ENCODE measurements at places on chromosomes 1 and 21.

GRCh38 chr1:93845538-93846205, 33.3 kb downstream of the DNTTIP2 start:
- DNase-seq, result no peak

DNA sequence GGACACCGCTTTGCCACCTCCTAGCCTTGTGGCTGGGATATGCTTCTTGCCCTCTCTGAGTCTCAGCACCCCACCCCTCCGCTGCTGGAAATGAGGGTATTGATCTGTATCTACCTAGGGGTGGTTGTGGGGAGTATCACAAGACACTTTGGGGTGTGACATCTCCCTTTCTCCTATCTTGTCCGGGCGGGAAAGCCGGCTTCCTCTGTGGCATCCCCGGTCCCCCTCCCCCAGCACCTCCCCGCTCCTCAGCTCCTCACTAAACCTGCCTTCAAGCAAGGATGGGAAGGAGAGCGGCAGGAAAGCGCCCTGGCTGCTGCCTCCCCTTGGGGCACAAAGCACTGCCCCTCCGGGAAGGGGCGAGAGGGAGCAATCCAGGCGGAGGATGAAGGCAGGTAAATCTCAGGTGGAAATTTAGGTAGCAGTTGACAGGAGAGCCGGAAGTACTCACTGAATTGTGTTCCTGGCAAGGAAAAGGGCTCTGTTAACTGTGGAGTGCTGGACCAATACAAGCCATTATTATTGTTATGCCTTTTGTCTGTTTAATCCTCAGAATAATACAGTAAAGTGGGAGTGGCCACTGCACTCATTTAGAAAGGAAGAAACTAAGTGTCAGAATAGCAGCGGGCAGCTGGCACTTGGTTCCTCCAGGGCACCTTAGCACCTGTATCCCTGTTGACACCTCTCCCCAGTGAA, 49.0 kb upstream of the LRP8 start:
- no peak for DNase-seq

DNA sequence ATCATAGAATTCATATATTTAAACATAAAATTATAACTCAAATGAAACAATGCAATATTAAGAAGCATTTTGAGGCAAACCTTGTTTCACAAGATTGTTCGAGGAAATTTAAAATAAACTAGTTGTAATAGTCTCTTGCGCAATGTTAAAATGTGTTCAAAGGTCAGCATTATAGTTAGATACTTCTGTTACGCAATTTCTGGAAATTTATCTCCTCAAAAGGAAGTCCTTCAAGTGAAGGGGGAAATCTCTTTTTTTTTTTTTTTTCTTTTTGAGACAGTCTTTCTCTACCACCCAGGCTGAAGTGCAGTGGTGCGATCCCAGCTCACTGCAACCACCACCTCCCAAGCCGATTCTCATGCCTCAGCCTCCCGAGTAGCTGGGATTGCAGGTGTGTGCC, 52.1 kb downstream of the FMO4 start:
- no peak for DNase-seq

DNA sequence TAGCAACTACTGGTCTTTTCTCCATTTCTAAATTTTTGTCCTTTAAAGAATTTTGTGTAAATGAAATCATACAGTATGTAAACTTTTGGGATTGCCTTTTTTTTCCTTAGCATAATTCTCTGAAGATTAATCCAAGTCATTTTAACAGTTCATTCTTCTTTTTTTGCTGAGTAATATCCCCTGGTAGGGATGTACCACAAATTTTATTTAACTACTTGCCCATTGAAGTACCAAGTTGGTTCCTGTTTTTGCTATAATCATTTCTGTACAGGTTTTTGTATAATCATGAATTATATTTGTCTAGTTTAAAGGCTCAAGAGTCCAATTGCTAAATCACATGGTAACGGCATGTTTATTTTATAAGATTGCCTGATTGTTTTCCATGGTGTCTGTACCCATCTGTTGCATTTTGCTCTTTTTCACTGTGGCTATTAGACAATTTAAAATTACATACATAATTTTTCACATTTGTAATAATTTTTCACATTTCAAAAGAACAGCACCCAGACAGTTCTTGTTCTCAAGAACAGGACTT, 891.1 kb downstream of the USP25 start:
- DNase-seq, result no peak

DNA sequence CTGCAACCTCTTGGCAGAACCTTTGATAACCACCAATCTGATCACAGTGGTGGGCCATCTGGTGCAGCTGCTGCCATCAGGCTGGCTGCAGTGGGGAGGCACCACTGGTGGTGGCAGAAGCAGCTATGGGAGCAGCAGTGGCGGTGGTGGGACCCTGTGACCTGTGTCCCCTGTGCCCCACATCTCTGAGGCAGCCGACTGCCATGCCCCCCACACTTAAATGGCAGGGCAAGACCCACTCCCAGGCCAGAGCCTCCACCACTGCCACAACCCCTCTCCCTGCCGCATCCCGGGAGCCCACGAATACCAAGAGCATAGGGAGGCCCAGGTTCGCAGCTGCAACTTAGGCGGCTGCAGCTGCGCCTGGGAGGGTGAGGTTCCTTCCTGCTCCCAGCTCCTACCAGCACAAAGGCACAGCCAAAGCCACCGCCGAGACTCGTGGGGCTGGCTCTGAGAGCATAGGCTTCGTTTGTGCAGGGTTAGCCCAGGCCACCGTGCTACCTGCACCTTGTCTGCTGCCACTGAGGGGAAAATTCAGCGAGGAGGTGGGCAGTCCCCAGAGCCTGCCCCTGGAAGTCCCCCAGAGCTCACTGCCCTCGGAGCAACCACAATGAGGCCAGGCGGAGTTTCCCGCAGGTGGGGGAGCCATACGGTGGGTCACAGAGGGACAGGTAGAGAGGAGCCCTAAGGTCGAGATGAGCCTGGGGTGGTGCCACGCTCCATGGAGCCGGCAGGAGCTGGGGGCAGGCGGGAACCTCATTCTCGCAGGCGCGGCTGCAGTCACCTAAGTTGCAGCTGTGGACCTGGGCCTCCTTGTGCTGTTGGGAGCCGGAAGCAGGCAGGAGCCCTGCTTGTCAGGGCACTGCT, 518.7 kb downstream of the RWDD3 start:
- DNase-seq, result no peak

GRCh38 chr1:46646331-46646730, 21.8 kb downstream of the ATPAF1 start:
- no peak for DNase-seq

DNA sequence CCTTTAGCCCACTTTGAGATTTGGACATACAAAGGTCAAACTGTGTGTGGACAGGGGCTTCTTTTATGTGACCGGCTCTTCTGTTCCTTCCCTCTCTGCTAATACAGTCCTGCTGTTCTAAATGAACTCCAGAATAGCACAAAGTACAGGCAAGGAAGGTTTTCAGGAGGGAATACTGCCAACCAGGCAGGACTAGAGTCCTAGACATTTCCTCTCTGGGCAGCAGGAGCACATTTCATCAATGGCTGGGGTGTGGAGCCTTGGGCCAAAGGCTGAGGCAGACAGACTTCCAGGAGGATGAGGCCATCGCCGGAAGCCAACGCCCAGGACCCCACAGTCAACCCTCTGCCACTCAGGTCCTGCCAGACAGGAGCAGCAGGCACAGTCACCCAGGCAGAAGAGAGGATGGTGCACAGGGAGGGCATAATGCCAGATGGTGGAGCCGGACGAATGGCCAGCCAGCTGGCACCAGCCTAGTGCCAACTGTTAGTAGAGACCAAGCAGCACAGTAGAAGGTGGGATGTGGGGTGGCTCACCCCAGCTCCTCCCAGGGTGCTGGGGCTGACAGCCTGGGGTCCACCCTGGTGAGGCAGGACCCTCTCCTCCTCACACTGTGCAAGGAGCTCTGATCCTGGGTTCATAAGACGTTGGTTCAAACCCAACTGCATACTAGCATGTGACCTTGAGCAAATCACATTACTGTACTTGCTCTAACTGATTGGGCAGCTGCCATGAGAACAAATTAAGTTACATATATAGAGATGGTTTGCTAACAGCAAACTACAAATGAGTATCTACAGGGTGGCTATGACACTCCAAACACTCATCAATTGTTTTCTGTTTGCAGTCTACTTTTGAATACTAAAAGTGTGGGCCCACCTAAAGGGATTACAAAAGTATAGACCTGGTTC, 410.7 kb downstream of the SIPA1L2 start:
- DNase-seq, result no peak

DNA sequence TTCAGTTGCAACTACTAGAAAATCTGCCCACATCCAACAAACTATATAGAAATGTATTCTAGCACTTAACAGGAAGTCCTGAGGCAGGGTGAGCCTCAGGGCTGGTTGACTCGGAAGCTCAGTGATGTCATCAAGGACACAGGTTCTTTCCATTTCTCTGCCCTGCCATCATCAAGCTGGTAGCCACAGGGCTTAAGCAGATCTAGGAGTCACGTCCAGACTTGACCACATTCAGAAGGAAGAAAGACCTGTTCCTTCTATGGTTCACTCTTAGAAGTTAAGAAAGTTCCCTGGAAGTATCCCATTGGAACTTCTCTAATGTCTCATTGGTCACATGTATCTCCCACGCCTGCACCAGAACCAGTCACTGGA, 438.1 kb downstream of the PRDM2 start:
- DNase-seq, result no peak

- no peak for DNase-seq
Observed at GRCh38 chr1:174991473-174991872, 8.3 kb upstream of the CACYBP start.

DNA sequence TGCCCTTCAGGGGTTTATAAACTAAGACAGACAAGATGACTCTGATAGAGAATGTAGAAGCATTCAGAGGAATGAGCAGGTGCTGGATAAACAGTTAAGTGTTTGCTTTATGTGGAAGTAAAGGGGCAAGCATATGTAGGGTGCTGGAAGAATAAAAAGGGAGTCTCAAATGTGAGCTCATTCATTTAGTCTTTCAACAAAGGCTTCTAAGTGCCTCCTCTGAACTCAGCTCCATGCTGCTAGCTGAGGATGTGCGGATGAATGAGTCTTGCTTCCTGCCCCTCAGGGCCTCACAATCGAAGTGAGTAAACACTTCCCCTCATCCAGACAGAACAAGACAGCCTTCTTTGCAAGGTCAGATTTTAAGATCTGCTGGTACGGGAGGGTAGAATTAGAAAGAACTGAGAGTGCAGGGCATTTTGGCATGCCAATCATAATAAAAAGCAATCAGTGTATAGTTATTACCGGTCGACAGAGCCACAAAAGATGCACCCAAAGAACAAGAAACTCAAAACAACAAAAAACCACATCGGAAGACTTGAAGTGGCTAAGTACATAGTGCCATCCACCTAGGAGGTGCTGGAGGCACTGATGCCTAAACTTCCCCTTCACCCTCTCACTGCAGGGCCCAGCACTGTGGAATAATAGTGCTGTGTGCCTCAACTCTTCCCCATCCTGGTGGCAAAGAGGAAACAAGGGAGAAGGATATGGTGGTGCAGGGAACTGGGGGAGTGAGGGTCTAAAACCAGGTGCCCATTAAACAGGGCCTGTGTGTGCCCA, 69.8 kb downstream of the TNR start:
- no peak for DNase-seq

- DNase-seq, result no peak
Observed at GRCh38 chr1:169511316-169512005, 25.7 kb upstream of the SLC19A2 start.

- DNase-seq, result no peak
Observed at GRCh38 chr1:11729498-11730428, 6.2 kb upstream of the AGTRAP start.

DNA sequence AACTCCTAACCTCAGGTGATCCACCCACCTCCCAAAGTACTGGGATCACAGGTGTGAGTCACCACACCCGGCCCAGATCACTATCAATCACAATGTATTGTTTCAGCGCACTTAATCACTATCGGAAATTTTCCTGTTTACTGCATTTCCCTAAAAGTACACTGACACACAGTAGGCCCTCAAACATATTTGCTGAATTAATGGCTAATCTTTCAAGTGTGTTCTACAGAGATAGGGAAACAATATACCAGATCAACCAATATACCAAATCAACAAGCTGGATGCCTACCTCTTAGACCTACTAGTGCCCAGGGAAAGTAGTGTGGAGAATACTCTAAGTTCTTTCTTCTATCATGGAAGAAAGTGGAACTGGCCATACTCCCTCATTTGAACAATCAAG, 17.1 kb downstream of the UBR4 start:
- no peak for DNase-seq

DNA sequence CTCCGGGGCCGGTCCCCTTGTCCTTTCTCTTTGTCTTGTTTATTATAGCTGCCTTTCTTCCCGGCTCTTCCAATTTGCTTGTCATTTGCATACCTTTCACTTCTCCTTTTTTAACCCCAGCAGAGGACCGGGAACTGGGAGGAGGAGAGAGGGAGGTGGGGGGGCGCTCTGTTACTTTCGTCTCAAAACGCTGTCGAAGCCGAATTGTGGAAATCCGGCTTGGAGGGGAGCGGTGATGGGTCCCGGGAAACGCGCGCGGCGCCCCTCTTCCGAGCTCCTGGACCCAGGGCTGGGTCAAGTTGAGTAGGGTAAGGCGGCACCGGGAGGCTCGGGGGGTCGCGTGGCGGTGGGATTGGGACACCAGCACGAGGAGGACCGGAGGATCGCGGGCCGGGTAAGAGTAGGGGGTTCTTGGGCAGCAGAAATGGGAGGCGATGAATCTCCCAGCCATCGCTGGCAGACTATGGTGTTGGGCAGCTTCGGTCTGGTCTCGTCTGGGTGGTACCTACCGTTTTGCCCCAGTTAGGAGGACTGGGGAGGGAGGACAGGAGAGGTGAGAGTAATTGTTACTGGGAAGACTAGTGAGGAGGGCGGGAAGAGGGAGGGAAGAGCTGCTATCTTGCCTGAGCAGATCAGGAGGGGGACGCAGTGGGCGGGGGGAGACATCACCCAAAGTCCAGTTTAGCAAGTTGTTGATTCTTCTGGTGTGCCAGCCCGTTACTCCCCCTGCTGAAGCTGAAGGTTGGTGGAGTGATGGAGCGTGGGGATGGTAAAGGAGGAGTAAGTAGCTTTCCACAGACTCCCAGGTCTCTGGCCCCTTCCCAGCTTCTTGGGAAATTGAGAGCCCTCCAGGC, 1.5 kb downstream of the PROX1 start:
- no peak for DNase-seq

DNA sequence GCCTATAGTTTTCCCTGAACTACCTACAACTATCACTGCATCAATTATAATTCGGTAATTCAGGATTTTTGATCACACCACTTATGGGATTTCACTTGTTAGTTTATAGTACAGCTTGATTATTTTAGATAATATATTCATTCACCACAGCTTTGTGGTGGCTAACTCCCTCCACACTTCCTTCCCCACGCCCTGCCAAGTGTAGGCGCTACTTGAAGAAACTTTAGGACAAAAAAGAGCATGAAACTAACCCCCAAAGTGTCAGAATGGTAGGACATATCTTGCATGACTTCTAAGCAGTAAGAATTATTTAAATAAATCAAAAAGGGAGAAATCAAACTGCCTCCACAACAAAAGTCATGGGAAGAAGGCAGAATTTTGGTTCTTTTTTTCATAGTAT, 70.1 kb downstream of the LHX9 start:
- no peak for DNase-seq

DNA sequence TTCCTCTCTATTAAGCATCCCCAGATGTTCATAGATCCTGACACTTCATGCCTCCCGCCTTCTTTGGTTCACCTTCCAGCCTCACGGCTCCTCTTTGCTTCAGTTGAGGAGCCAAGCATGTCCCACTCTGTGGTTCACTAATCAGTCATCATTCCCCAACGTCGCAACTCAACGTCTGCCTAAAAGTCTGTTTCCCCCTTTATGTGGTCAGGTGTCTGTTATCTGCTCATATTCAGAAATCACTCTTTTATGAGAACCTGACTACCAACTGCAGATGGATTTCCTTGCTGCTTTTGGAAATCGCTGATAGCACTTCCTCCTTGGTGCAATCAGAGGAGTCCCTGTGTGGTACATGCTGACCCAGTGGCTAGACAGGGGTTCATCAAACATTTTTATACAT, 94.1 kb upstream of the VANGL1 start:
- no peak for DNase-seq

GRCh38 chr1:154442006-154442740, 37.0 kb downstream of the IL6R start:
- DNase-seq, result peak; percentile 41
